ENCODE measurements at places on chromosomes 7 and 10.

GRCh38 chr10:53840653-53841052 is 960.4 kb downstream of the PCDH15 start:
- ATAC-seq: no peak

- ATAC-seq: no peak
Observed at GRCh38 chr10:84493951-84494848, 165.8 kb downstream of the CCSER2 start.

GRCh38 chr7:96479015-96479645 is 157.2 kb upstream of the SLC25A13 start:
- peak; percentile 59 for ATAC-seq

DNA sequence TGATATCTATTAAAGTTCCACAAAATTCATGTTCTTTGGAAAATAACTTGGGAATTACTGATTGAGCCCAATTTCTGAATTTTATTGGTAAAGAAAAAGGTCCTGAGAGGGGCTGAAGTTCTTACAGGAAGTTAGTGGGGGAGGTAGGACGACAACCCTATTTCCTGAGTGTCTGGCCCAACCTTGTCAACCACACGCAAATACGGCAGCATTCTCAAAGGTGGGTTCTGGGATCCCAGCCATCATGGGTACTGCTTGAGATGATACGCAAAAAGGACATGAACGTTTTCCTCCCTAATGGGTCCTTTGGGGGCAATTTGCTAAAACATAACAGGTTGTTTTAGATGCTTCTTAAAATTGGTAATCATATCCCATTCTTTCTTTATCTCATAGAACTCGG is 2.7 kb upstream of the PDCD4 start:
- ATAC-seq: no peak

- no peak for ATAC-seq
Observed at GRCh38 chr10:32112055-32112454, 55.8 kb upstream of the KIF5B start.

DNA sequence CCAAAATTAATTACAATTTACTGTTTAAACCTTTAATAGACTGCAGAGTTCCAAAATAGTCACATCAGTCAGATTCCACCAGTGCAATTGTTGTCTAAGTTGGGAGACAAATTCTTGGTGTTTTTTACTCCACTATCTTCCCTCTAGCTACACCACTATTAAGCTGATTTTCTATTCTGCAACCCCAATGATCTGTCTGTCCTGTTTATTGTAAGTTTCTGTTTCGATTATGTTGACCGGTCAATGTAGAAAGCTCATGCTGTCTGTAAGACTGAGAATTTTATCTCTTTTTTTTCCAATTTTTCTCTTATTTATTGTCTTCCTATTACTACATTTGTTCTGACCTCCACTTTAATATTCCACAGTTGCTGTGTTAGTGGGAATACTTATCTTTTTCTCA is 557.5 kb downstream of the SH2D4B start:
- no peak for ATAC-seq

DNA sequence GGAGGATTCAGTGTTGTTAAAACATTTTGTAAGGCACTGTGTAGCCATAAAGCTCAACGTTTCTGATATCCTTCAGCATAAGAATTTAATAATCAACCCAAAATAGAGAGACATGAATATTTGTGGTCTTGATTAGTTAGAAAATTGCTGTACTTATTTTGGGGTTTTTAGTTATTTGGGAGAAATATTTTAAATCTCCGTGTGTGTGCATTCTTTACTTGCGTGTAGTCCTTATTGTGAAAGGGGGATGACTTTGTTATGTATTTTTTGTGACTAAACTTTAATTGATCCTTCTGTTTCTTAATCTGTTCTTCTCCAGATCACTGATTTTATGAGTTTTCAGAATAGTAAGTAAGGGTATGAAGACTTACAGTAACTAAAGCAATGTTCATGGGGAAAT is 81.2 kb downstream of the ZNRF2 start:
- no peak for ATAC-seq

DNA sequence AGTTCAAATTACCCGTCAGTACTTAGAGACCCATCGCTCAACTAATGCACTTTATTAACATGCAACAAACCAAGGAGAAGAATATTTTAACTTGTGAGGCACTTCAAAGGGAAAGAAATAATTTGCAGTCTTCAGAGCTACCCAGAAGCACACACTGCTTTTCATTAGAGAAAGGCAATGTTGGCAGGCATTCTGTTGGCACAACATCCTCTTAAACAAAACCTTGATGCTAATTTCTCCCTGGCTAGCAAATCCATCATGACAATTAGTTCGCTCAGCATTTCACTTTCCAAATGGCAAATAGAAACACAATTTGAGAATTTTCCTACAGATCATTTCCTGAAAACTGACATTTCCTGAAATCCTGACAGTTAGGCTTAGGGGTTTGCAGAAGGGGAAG is 155.6 kb upstream of the FAM13C start:
- ATAC-seq: no peak

GRCh38 chr10:19169041-19169440 is 120.4 kb downstream of the MALRD1 start:
- no peak for ATAC-seq

DNA sequence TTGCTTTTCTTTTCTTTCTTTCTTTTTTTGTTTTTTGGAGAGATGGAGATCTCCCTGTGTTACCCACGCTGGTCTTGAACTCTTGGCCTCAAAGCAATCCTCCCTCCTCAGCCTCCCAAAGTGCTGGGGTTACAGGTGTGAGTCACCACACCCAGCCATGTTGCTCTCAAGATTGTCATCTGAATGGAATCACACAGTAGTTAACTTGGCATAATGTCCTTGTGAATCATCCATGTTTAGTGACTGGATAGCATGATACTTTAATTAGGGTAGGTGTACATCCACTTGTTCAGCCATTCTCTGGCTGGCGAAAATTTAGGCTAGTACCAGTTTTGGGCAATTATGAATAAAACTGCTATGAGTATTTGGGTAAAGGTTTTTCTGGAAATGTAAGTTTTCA is 15.4 kb upstream of the GRB10 start:
- ATAC-seq: no peak

DNA sequence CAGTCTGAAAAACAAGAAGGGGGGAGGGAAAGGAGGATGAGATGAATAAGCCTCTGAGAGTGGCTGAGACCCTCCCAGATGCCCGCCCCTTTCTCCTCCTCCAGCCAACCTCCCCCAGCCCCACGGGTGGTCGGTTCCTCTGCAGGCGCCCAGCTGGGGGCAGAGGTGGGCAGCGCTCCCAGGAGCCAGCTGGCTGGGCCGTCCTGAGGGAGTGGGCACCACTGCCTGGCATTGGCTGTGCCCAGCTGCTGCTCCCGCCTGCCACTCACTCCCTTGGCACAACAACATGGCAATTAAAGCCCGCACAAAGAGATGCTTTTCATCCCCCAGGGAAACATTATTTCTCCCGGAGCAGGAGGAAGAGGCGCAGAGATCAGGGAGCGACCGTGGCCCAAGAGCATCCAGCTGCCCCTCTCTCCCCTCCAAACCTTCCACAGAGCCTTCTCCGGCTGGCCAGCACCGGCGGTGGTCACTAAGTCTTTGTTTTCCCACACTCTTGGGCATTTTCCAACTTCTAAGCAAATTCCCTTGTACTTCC is 107.2 kb downstream of the SPDYE5 start:
- no peak for ATAC-seq

- no peak for ATAC-seq
Observed at GRCh38 chr7:139870380-139870779, 41.3 kb downstream of the TBXAS1 start.

DNA sequence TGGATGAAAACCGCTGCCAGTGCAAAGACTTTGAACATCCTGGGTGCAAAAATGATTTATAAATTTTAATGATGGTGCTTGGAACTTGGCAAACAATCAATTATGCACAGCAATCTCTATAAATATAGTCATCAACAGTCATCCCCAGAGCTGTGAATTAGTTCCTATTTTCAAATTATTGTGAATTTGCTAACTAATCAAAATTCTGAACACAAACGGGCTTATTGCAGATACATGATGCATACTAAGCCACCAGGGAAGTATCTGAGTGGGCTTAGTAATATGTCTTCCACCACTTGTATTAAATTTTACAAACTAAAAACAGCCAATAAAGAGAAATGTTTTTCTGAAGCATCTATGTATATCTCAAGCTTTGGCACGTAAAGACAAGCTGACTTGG is 165.2 kb downstream of the CALCR start:
- ATAC-seq: no peak

- no peak for ATAC-seq
Observed at GRCh38 chr7:150778014-150778737, 22.0 kb downstream of the TMEM176B start.

DNA sequence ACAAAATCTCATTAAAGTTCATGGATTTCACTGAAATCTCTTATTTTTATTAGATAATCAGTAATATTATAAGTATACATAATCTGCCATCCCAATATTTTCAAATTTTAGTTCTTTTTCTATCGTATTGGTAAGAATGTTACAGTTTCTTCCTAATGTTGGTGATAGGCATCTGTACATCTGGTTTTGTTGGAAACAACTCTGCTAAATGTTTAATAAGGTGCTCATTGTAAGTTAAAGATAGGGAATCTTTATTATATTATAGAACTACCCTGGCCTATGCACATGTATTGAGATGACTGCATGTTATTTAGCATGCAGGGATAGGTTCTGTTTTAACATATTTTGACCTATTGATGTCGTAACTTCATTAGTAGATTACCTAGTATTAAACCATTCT is 188.6 kb upstream of the PRPS1L1 start:
- no peak for ATAC-seq

DNA sequence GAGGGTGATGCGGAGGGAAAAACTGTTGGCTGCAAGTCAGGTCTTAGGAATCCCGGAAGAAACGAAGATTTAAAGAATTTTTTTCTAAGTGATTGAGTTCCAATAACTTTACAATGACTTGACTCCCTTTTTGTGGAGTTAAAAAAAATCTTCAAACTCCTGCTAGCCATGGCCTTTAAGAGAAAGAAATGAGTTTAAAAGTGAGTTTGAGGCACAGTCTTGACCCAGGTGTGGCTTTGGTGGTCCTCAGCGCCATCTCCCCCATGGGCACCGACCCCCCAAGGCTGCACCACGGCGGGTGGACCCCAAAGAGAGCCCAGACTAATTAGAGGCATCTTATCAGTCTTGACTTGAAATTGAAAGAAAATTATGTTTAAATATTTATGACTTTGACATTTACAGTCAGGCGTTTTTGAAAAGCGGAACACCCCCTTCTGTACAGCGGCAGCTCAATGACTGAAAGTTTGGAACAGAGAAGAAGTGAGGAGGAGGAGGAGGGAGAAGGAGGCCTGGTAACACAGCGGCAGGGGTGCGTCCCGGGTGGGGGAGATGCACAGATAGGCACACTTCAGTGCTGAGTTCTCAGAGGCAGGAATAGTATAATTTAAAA is 349.6 kb downstream of the DNAJB6 start:
- no peak for ATAC-seq

- no peak for ATAC-seq
Observed at GRCh38 chr7:132537456-132538145, 38.7 kb downstream of the PLXNA4 start.

GRCh38 chr10:21413680-21414079 is 111.8 kb downstream of the SKIDA1 start:
- ATAC-seq: no peak

DNA sequence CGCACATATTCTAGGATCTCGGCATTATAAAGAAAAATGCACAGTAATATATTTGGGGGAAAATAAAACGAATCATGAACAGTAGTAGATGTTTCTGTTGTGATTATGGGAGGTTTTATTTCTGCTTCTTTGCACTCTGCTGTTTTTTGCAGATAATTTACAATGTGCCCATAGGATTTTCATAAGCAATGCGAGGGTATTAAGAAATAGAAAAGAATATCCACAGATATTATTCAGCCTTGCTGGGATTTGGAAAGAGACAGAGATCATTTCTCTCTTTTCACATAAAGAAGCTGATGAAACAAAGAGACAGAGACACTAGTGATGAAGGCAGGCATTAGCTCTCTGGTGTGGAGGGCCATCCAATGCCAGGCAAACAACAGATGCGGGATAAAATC is 158.6 kb downstream of the KCNMA1 start:
- ATAC-seq: no peak
